Bone marrow (tissue), 2 donors: ENCODE measurements at places on chromosomes 3 and 15.
A peak's percentile ranks its signal among the peaks of the same experiment; 100 is the strongest.

- DNase-seq: no peak
Measured at GRCh38 chr3:107426223-107426622, 49.0 kb downstream of the CCDC54 start.

GRCh38 chr3:155646128-155646527 is 98.7 kb downstream of the PLCH1 start:
- DNase-seq: no peak

DNA sequence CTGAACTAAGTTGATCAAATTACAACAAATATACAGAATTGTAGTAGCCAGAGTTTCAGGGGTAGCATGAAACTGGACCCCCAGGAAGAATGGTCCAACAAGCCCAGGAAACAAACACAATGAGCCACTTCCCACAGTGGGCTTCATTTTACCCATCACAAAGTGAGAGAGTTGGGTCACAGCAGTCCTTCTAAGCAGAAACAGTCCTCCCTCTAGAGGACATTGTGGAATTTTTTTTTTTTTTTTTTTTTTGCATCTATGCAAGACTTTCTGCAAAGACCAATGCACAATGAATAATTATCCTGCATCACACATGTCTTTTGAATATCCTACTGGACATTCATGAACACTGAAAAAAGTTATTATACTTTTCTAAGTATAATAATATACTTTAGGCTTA is 73.8 kb upstream of the ATP13A5 start:
- no peak for DNase-seq

- DNase-seq: no peak
Measured at GRCh38 chr3:115464036-115464435, 159.3 kb upstream of the GAP43 start.

DNA sequence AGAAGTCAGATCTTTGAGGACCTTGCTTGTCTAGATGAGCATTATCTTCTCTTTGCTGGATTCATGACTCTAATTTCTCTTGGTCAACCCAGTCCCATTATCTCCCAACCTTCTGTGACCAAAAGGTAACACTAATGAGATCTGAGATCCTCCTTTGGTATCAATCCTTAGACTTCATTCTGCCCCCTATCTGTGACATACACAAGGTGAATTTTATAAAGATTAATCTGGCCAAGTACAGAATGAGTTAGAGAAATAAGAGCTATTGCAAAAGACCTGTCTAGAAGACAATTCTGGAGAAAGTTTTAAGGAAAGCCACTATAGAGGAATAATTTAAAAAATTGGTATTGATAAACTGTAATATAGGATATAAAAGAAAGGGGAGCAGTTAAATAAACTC is 113.8 kb upstream of the KCNMB2 start:
- no peak for DNase-seq

GRCh38 chr3:106120356-106120755 is 251.5 kb upstream of the CBLB start:
- no peak for DNase-seq

- no peak for DNase-seq
Measured at GRCh38 chr3:129001101-129001805, at the start of gene EFCC1. EFCC1 (plus strand) TSS chr3:129001304; CDS start chr3:129001629, 325 bp downstream.

- no peak for DNase-seq
Measured at GRCh38 chr3:152457500-152458375, 189.0 kb downstream of the MBNL1 start.

GRCh38 chr3:112561484-112561733 is 353 bp downstream of the ATG3 start:
- no peak for DNase-seq

GRCh38 chr3:176919836-176920765 is 277.2 kb downstream of the TBL1XR1 start:
- DNase-seq: no peak

GRCh38 chr3:171342200-171342599 is 118.0 kb downstream of the TNIK start:
- no peak for DNase-seq

GRCh38 chr3:61776390-61776789 is 215.0 kb downstream of the PTPRG start:
- DNase-seq: no peak

GRCh38 chr3:139937674-139938279 is 2.8 kb downstream of the CLSTN2 start:
- DNase-seq: no peak

GRCh38 chr3:62832553-62832952 is 42.7 kb downstream of the CADPS start:
- no peak for DNase-seq

- DNase-seq: no peak
Measured at GRCh38 chr3:191068946-191069813, 129.9 kb upstream of the OSTN start.

DNA sequence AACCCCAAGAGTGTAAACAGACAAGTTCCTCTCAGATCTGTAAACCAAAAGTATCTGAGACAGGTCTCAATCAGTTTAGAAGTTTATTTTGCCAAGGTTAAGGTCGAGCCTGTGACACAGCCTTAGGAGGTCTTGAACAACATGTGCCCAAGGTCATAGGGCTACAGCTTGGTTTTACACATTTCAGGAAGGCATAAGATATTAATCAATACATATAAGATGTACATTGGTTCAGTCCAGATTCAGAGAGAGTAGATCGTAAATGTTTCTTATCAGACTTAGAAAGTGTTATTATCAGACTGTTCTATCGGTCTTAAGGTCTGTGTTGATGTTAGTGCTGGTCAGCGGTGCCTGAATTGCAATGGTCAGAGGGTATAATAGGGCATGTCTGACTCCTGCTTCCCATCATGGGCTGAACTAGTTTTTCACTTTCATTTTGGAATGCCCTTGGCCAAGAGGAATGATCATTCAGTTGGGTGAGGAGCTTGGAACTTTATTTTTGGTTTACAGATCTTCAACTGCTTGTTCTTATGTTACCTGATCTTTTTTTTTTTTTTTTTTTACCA is 27.0 kb upstream of the MFGE8 start:
- no peak for DNase-seq

DNA sequence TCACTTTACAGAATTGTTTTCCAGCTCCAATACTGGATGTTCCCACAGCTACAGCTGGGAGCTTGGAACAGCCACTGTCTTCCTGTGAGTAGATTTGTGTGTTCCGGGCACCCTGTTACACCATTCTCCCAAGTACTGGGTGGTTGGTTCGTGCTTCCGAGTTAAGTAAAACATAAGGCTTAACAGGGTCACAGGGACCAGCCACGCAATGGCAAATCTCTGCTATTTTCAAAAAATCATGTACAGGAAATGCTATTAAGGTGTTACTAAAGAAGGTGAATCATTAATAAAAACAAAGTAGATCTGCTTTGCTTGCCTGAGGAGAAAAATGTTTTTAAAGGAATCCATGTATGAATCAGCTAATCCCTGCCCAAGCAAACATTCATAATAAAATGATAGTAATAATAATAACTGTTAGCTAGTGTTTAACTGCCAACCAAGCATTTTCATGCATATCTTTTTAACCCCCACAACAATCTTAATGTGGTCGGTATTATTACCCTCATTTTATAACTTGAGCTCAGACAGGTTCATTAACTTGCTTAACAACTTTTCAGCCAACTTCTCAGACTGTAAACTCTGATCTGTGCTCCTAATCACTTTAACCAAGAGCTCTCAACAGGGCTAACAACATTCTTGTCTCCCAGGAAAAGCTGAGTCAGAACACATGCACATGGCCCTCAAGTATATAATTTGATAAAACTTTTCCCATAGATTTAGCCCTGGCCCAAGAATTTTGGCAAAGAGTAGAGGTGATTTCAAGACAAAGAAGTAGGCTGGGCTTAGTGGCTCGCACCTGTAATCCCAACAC is 2.7 kb upstream of the C2CD4A start:
- DNase-seq: no peak

GRCh38 chr3:87771337-87772192 is 287.2 kb downstream of the CGGBP1 start:
- no peak for DNase-seq

DNA sequence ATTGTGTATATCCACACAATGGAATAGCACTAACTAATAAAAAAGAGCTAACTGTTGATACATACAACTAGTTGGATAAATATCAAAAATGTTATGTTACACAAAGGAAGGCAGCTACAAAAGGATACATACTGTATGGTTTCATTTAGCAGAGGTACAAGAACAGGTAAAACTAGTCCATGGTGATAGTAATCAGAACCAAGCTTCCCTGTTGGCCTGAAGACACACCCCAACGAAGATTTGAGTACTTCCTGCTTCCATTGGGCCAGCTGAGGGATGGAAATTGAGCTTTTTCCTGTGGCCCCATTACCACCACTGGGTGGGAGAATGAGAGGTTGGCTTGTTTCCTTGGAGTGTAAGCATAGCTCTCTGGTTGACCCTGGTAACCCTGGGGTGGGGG is 117.3 kb upstream of the CADPS start:
- DNase-seq: no peak

DNA sequence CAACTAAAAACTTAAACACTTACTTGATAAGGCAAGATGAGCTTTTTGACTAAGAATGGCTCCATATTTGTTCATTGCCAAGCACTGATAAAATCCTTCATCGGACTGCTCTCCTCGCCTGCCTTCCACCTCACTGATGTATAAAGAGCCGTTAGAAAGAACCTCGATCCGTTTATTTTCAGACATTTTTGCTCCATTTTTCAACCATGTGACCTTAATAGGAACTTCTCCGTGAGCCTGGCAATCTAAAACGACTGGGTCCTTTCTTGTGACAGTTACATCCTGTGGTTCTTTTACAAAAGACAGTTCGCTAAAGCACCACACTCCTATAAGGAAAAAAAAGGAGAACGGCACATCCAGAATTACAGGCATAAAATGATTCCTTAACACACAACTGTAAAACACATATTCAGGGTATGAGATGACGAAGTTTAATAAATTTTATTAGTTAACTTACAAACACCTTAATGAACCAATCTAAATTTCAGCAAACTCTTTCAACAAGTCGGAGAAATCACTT is 2.5 kb downstream of the PRTG start:
- DNase-seq: no peak

- DNase-seq: peak; percentile 79
Measured at GRCh38 chr3:52983336-52983807, 62.5 kb downstream of the SFMBT1 start.

DNA sequence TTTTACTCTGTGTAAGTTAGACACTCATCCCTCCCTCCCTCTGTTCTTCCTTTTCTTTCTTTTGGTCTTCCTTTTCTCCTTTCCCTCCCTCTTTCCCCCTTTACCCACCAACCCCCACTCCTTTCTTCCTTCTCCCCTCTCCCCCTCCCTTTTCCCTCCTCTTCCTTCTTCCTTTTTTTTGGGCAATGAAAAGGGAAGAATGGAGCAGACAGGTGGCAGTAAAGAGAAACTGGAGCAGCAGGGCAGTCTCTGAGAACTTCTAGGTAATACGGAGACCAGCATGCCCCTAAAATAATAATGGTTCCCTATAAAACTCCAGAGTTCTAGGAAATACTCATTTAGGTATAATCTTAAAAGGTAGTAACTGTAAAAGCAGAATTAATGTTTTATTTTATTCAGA is 11.4 kb upstream of the GPR171 start:
- no peak for DNase-seq

GRCh38 chr3:12428126-12428525 is 56.2 kb upstream of the TSEN2 start:
- no peak for DNase-seq

- no peak for DNase-seq
Measured at GRCh38 chr15:52105846-52106245, 6.7 kb downstream of the BCL2L10 start.

GRCh38 chr3:128307781-128308469 is 154.6 kb downstream of the EEFSEC start:
- DNase-seq: no peak

DNA sequence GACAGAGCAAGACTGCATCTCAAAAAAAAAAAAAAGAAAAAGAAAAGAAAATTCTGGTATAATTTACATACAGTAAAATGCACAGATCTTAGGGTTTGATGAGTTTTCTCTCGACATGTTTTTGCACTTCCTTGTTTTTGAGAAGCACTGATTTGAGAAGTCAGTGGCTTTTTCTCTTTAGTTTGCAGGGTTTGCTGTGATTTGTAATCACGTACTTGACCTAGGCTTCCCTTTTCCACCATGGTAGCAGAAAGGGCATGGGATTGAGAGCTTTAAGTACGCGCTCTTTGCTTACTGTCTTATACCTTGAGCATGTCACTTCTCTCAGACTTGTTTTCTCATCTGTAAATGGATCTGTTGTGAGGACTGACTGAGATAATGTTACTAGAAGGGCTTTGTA is 4.1 kb downstream of the VHL start:
- no peak for DNase-seq
